ENCODE measurements at places on chromosomes 2 and 18. TPM values are rescaled to one million over a fixed set of nuclear protein-coding genes. Genes with fewer than 3 reads are reported as not detected.

DNA sequence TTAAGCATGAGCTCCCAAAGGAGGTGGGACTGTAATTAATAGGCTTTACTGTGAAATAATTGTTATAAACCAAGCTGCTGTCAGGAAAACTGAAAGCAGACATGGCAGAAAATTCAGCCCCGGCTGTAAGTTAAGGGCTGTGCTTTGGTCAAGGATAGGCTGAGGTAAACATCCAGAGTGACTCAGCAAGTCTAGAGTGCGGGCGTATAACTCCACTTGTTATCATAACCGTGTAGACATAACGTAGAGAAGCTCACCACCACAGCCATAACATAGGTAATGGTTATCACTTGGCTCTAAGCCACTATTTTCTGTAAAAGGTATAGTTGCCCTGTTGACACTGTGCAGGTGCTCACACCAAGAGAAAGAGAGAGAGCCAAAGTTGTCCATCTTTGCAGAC is 316.8 kb downstream of the DCDC2C start:
- DNase-seq: no peak

Gene C2orf72
- not detected for total RNA-seq

DNA sequence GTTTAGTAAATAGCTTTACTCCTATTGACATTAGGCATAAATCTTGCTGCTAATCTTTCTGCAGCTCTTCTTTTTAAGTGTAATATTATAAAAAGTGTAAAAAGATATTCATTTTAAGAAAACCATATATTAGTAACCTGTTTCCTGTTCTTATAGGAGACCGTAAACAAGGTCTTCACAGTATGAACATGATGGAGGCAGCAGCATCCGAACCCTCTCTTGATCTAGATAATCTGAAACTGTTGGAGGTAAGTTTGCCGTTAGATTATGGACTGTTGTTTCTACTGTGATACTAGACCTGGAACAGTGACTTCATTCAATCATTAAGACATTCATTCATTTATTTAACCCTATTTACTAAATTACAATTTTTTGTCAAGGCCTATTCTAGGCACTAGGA is 120.0 kb upstream of the FAM117B start:
- DNase-seq: no peak

DNA sequence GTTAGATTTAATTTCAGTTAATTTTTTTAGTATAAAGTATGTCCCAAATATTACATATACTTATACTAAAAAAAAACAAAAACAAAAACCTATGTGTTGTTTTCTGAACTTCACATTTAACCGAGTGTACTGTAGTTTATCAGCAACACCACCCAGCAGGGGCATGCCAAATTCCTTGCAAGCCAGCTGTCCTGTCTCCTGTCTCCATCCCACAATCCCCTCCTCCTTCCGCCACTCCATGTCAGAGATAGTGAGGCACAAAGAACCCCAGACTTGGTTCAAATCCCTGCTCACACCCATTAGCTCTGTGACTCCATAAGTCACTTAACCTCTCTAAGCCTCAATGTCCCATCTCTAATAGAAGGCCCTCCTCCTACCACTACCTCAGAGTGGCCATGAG is 9.4 kb downstream of the CHST10 start:
- no peak for DNase-seq

DNA sequence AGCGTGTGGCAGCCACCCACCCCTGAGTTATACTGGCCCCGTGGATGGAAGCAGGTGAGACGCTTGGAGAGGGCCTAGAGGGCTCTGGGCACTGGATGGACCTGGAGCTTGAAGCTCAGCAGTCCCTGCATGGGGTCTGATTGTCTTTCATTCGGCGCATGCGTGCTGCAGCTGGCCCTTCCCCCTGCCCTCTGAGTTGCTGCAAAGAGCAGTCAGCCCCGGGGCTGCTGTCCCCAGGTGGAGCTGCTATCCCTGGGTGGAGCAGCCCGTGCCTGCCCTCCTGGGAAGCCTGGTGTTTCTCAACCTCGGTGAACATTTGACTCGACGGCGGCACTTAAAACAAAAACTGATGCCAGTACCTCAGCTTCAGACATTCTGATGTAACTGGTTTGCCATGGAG is 29.6 kb downstream of the IGFBP5 start:
- DNase-seq: no peak

Gene LOXHD1
- not detected for total RNA-seq

GRCh38 chr18:6668836-6669235 is 60.7 kb upstream of the ARHGAP28 start:
- DNase-seq: no peak

GRCh38 chr2:121634354-121635307 is 14.6 kb downstream of the CLASP1 start:
- no peak for DNase-seq

DNA sequence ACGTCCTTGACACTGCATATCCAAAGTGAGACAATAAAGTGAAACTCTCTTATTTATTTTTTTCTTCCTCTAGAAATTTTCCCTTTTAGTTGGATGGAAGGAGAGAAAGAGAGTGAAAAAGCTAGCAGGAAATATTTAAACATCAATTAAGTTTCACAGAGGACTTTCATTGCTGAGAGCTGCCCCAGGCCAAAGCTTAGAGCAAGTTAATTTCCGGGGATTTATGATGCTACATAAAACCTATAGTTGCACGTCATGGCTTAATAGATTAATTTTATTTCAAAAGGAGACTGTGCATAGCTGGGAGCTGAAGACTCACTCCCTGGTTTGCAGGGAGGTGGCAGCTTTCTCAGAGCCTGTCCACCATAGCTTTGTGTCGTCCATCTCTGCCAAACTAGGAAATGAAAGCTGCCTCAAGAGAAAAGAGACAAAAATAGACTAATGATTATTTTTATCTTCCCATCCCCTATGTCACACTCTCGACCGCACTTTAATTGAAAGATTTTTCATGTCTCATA is 323.3 kb upstream of the RAB6C start:
- no peak for DNase-seq

DNA sequence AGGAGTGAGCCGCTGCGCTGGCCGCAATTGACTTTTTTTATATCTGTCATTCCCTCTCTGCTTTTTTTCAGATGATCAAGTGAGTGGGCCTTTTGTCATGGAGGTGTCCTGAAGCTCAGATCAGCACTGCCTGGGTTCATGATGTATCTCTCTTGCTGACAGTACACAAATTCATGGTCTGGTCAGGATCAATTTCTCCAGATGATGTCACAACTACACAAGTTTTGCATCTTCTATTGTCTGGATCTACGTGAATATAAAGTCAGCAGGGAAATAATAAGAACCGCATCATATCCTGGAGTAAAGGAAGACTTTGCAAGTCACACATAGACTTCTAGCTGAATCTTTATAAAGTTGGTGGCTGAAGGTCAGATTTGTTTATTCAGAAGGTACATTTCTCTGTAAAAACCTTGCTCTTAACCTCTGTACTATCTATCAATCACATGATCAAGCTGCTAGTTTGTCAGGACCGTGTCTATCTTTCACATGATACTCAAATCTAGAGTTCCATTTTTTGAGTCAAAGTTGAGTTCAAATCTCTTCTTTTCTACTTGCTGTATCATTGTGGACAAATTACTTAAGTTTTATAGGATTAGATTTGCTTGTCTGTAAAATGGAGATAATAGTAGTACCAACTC is 13.1 kb upstream of the CD28 start:
- peak; percentile 24 for DNase-seq

GRCh38 chr2:20556756-20557155 is 94.1 kb downstream of the HS1BP3 start:
- no peak for DNase-seq

DNA sequence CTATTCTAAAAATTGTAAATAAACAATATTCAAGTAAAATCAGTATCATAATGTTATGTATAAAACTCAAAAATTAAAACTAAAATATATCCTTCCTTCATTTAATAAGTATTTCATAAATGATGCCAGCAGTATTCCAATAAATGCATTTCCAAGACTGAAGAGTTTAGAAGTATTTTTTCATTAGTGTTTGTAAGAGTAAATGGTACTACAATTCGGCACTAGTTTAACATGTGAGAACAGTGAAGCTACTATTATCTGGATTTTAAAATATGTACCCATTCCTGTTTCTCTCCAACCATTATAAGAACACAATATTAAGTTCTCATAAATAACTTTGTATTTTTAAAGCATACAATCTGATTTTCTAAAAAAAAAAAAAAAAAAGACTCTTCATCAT is 3.3 kb downstream of the BAZ2B start:
- no peak for DNase-seq

Gene INHBB
- not detected for total RNA-seq

DNA sequence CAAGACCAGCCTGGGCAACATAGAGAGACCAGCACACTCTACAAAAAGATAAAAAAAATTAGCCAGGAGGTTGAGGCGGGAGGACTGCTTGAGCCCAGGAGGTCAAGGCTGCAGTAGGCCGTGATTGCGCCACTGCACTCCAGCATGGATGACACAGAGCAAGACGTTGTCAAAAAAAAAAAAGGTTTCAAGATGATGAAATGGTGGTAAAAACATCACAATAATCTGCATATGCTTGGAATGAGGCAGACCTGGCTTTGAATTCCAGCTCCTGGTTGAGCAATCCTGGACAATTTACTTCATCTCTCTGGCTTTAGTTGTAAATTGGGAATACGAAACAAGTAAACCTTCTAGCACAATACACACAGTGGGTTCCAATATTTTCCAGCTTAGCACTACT is 24.1 kb downstream of the USP40 start:
- DNase-seq: no peak

GRCh38 chr2:40824278-40824677 is 372.4 kb upstream of the SLC8A1 start:
- no peak for DNase-seq

- no peak for DNase-seq
These were observed 5.0 kb upstream of the CHST10 start for GRCh38 chr2:100422320-100423055.

- no peak for DNase-seq
These were observed 190.5 kb downstream of the LOXHD1 start for GRCh38 chr18:46466234-46467160.

- no peak for DNase-seq
These were observed 127.6 kb downstream of the PLEKHM3 start for GRCh38 chr2:207897541-207898353.
